ENCODE measurements at places on chromosomes 7 and 10.

GRCh38 chr7:6600093-6600492 is 10.3 kb downstream of the INTS15 start:
- no peak for DNase-seq

- peak; percentile 29 for DNase-seq
These were observed at the start of gene IGFBP3 for GRCh38 chr7:45920502-45921380. TSS of gene IGFBP3 (minus strand) at chr7:45921272. CDS start at chr7:45921140, 132 bp downstream.

DNA sequence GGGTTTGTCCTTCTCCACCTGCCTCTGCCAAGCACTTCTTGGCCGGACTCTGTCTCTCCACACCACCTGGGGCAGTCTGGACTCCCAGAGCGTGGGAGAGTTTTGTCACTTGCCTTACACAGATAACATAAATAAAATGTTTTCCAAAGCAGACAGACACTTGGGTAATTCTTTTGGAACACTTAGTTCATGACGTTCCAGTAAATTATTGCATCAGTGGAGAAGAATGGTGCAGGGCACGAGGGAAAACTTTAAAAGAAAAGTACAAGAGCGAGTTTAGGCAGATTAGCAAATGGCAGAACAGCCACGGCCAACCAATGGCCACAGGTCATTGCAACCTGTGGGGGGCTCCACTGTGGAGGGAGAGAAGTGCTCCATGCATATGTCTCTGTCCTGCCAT is 170.6 kb upstream of the GRB10 start:
- no peak for DNase-seq

GRCh38 chr7:51356849-51357516 is 40.4 kb upstream of the COBL start:
- DNase-seq = no peak

GRCh38 chr10:71520042-71520441 is 123.3 kb downstream of the CDH23 start:
- DNase-seq = no peak

GRCh38 chr7:2631946-2632732 is at the start of gene TTYH3:
TSS of gene TTYH3 (plus strand) at chr7:2631986. CDS start at chr7:2632156, 170 bp downstream.
- DNase-seq = no peak

DNA sequence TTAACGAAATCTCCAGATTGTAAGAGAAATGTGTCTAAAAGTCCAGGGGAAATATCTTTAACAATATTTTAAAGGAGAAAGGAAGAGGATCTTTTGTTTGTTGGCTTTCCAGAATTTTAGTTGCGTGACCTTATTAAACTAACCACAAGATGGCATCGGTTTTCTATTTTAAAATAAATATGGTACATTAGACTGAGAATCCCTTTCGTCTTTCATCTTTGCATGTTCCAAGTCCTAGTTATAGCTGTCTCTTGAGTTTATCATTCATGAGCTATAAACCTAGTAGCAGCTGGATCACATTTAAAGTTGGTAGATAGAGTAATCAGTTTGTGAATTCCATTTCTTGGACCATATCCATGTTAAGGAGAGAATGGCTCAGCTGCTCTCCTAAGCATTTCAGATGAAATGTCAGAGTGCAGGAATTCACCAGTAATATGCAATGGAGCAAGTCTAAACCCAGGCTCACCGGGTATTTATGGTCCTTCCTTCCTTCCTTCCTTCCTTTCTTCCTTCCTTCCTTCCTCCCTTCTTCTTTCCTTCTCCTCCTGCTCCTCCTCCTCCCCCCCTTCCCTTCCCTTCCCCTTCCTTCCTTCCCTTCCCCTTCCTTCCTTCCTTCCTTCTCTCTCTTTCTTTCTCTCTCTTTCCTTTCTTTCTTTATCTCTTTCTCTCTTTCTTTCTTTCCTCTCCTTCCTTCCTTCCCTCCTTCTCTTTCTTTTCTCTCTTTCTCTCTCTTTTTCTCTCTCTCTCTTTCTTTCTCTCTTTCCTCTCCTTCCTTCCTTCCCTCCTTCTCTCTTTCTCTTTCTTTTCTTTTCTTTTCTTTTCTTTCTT is 57.8 kb upstream of the RAB18 start:
- peak; percentile 42 for DNase-seq
